H1 (cell line): ENCODE measurements at places on chromosomes 1 and 21.

GRCh38 chr1:23169195-23169575 is 529 bp upstream of the LUZP1 start:
- no peak overlapping the region for H3K27ac ChIP-seq
- H3K4me1 ChIP-seq = peaks cover 6% of the 10 kb centered on the region
- no peaks in the 10 kb centered on the region for H3K27me3 ChIP-seq
- H3K4me3 ChIP-seq = peak overlapping the region; percentile 70; the same call in 1 of the 2 replicates

DNA sequence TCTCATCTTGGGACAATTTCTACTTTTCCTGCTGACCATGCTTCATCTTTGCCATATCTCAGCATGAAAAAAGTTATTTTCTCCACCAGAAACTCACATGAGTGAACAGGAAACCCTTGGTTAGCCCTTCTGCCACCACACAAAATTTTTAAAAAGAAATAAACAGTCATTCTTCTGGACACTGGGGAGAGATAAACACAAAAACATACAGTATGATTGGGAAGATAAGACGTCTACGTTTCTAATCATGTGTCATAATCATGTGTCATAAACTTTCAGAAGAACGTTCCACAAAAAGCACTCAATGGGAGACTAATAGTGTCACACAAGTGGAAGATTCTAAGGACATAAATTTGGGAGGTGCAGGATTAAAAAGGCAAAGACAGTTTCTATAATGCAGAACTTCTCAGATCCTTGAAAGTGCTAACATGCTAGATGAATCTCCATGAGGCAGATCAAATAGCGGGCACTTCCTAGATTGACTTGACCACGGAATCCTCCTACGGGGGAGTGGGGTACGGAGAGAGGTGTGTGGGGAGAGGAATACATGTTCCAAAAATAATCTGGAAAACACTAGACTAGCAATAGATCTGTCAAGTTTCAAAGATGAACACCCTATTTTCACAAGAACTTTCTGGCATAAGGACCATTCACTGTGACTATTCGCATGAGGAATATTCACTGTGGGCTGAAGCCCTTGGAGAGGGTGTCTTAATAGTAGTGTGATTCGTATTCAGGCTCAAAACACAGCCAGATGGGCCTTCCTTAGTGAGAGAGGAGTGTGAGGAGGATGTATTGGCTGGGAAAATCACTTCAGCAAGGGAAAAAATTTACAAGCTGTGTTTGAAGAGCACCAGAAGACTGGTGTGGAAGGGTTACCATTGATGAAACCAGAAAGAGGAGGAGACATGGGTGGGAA is 206.7 kb downstream of the SETD4 start:
- H3K27ac ChIP-seq = no peak overlapping the region
- H3K4me1 ChIP-seq = no peaks in the 10 kb centered on the region
- no peak for DNase-seq
- no peaks in the 10 kb centered on the region for H3K27me3 ChIP-seq
- no peak overlapping the region for H3K4me3 ChIP-seq
- H3K36me3 ChIP-seq = no peaks in the 10 kb centered on the region

DNA sequence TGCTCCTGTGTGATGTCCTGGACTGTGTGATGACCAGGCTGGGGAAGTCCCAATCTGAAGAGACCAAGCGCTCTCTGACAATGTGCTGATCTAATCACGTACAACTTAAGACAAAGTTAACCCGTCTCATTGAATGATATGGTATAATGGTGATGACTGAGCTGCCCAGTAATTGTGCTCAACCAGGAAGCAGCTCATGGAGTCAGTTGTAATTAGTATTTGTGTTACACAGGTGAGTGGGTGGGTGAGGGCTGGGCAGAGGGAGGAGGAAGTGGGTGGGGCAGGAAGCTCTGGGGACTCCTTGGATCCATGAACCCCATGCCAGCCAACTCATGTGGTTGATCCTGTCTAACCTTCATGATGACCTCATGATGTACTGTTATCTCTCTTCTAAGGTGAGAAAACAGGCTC is 8.7 kb upstream of the ECE1 start:
- no peak overlapping the region for H3K27ac ChIP-seq
- no peaks in the 10 kb centered on the region for H3K36me3 ChIP-seq
- no peaks in the 10 kb centered on the region for H3K27me3 ChIP-seq
- DNase-seq = no peak

GRCh38 chr1:162717548-162718184 is 72.8 kb upstream of the HSD17B7 start:
- no peak overlapping the region for H3K4me3 ChIP-seq
- H3K4me1 ChIP-seq = no peaks in the 10 kb centered on the region
- H3K27ac ChIP-seq = no peak overlapping the region
- H3K36me3 ChIP-seq = no peaks in the 10 kb centered on the region
- no peak for DNase-seq

DNA sequence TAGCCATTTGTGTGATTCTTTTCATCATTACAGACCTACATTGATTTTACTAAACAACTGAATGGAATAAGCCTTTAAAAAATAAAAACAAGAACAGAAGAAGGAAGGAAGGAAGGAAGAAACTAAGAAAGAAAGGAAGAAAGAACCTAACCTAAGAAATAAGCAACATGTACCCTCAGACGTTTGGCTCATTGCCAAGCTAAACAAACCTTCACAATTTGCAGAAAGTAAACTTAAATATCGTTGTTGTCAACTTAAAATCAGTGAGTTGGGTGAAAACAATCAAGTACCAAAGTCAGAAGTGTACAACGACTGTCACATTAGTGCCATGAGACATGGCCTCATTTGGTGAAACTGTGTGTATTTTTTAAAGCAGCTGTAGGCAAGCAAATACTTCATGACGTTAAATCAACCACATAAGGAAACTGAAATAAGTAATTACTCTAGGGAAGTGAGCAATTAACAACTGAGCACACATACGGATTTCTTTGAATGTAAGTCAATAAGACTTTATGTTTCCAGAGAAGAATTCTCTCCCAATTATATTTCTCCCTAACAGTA is 313.1 kb upstream of the TMPRSS15 start:
- no peak overlapping the region for H3K4me3 ChIP-seq
- no peaks in the 10 kb centered on the region for H3K27me3 ChIP-seq
- no peaks in the 10 kb centered on the region for H3K4me1 ChIP-seq
- H3K36me3 ChIP-seq = no peaks in the 10 kb centered on the region
- no peak overlapping the region for H3K27ac ChIP-seq

DNA sequence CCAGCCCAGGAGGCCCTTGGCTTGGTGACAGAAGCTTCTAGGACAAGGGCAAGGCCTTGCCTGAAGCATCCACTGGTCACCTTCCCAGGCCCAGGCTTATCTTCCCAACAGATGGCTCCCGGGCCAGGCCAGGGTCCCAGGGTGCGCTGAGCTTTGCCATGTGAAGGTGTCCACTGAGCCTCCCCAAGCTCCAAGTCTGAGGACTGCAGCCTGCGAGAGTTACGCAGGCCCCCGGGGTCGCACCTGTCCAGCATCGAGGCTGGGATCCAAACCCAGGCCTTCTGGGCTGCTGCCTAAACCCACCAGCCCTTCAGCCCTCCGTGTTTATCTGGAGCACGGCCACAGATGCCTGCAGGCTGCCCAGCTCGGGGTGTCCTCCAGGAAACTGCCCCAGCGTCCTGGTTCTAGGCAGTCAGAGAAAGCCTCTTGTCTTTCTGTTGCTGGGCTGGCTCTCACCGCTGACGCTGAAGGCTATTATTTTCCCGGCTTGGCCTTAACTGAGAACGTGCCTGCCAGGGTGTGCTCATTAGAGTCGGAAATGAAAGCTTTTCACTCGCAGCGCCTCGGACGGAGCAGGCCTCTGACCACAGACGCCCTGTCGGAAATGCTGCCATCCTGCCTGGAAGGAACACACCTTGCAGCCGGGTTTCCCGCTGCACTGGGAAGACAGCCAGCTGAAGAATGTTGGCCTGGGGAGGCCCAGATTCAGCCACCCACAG is 71.4 kb downstream of the MEGF6 start:
- peaks cover 5% of the 10 kb centered on the region for H3K4me1 ChIP-seq
- no peak for DNase-seq
- no peaks in the 10 kb centered on the region for H3K36me3 ChIP-seq
- peaks cover 14% of the 10 kb centered on the region; the same call in 1 of the 2 replicates for H3K27me3 ChIP-seq

- DNase-seq = no peak
- H3K27me3 ChIP-seq = no peaks in the 10 kb centered on the region
- H3K4me1 ChIP-seq = no peaks in the 10 kb centered on the region
- no peak overlapping the region for H3K27ac ChIP-seq
- no peak overlapping the region for H3K4me3 ChIP-seq
- H3K36me3 ChIP-seq = no peaks in the 10 kb centered on the region
Observed at GRCh38 chr1:87852410-87853161, 523.9 kb downstream of the LMO4 start.

GRCh38 chr1:236524142-236524894 is 536 bp downstream of the LGALS8 start:
- no peak overlapping the region for H3K27ac ChIP-seq
- peaks cover 10% of the 10 kb centered on the region for H3K27me3 ChIP-seq
- peak overlapping the region; percentile 78 for H3K4me3 ChIP-seq
- no peak for DNase-seq
- no peaks in the 10 kb centered on the region; the same call in none of the 2 replicates for H3K4me1 ChIP-seq
- no peaks in the 10 kb centered on the region for H3K36me3 ChIP-seq

GRCh38 chr21:34524646-34525601 is 12.9 kb upstream of the KCNE1 start:
- no peaks in the 10 kb centered on the region for H3K36me3 ChIP-seq
- H3K27me3 ChIP-seq = no peaks in the 10 kb centered on the region; the same call in 1 of the 2 replicates
- no peak for DNase-seq
- peaks cover 20% of the 10 kb centered on the region for H3K4me1 ChIP-seq
- peak overlapping the region; percentile 15; the same call in 1 of the 2 replicates for H3K4me3 ChIP-seq

GRCh38 chr21:46636181-46636512 is 673 bp downstream of the PRMT2 start:
- H3K27ac ChIP-seq = no peak overlapping the region
- peaks cover 8% of the 10 kb centered on the region; the same call in 1 of the 2 replicates for H3K4me1 ChIP-seq
- no peaks in the 10 kb centered on the region for H3K36me3 ChIP-seq
- DNase-seq = no peak
- H3K4me3 ChIP-seq = peak overlapping the region; percentile 98

DNA sequence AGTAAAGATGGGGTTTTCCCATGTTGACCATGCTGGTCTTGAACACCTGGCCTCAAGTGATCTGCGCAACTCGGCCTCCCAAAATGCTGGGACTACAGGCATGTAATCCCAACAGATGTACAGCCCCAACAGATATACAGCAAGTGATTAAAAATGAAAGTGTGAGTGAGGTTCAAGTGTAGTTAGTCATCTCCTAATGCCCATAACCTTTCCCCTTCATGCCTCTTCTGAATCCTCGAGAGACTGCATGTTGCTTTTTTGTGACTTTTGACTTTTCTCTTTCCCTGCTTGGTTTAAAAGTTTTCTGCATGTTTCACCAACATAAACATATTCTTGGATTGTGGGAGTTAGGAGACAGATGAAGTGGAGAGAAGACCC is 31.2 kb downstream of the KCNK2 start:
- DNase-seq = no peak
- H3K27ac ChIP-seq = no peak overlapping the region
- H3K4me3 ChIP-seq = no peak overlapping the region

GRCh38 chr1:210092366-210092765 is 140.2 kb upstream of the SERTAD4 start:
- H3K27ac ChIP-seq = no peak overlapping the region
- no peak for DNase-seq
- no peaks in the 10 kb centered on the region for H3K4me1 ChIP-seq
- no peaks in the 10 kb centered on the region for H3K27me3 ChIP-seq

GRCh38 chr1:56563568-56563967 is 15.8 kb downstream of the PLPP3 start:
- H3K4me1 ChIP-seq = peaks cover 5% of the 10 kb centered on the region; the same call in 1 of the 2 replicates
- H3K27ac ChIP-seq = no peak overlapping the region
- H3K36me3 ChIP-seq = no peaks in the 10 kb centered on the region
- no peak for DNase-seq

DNA sequence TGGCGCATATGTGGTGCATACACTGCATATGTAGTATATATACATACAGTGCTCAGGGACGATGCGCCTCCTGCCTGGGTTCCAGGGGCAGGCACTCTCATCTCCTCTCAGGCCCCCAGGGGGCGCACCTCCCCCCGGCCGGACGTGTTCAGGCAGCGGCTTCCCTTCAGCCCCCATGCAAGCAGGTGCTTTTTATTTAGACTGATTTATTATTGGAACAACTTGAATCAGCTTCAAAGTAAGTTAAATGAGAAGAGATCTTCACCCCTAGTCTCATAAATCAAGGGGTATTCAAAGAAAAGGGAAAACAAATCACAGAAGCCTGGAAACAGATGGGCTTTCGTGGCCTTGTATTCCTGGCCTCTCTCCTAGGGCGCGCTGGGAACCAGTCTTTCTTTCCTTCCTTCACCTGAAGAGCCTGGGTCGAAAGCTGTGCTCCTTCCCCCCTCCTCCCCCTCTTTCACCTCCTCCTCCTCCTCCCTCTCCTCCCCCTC is 64.6 kb downstream of the UBIAD1 start:
- H3K4me1 ChIP-seq = peaks cover 16% of the 10 kb centered on the region; the same call in 1 of the 2 replicates
- no peak overlapping the region for H3K27ac ChIP-seq
- no peak overlapping the region for H3K4me3 ChIP-seq
- no peaks in the 10 kb centered on the region for H3K36me3 ChIP-seq

- no peaks in the 10 kb centered on the region for H3K27me3 ChIP-seq
- DNase-seq = no peak
Observed at GRCh38 chr1:110594456-110595352, 11.5 kb downstream of the KCNA2 start.

DNA sequence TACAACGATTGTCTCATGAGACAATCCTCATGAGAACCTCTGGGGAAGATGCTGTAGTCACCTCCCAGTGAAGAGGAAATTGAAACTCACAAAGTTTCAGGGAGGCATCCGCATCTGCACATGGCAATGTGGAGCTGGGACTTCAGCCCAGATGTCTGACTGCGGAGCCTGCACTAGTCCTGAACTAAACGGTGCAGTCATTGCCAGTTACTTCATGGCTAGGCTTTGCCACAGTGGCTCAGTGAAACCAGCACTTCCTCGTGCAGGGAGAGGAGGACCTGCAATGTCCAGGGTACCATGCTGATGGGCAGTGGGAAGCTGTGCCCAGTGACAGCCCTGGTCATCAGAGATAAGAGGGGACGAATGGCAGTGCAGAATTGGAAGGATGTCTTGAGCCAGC is 40.7 kb upstream of the ETS2 start:
- H3K4me1 ChIP-seq = no peaks in the 10 kb centered on the region
- H3K36me3 ChIP-seq = no peaks in the 10 kb centered on the region
- DNase-seq = no peak

DNA sequence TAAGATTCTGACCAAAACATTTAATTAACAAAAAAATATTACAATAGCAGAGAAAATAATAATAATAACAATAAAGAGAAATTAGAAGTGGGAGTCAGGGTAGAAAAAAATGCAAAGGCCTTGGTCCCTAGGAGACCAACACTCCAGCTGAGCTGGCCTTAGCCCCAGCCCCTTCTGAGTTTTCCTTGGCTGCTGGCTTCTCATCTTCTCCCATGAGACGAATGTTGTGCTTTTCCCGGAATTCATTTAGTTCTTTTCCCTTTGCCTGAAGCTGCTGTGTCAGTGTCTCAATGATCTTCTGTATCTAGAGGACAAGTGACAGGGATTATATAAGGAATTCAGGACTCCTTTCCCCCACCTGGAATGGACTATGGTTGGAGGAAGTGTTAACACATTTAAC is 2.4 kb downstream of the KLHDC9 start:
- no peaks in the 10 kb centered on the region for H3K27me3 ChIP-seq
- DNase-seq = no peak
- H3K36me3 ChIP-seq = no peaks in the 10 kb centered on the region; the same call in 1 of the 2 replicates
- H3K4me3 ChIP-seq = no peak overlapping the region
